Activated effector memory CD4-positive, alpha-beta T cell treated with Interleukin-2 at 50 U/mL for 16 hours (primary cell): ENCODE measurements at places on chromosomes 13 and 19.

DNA sequence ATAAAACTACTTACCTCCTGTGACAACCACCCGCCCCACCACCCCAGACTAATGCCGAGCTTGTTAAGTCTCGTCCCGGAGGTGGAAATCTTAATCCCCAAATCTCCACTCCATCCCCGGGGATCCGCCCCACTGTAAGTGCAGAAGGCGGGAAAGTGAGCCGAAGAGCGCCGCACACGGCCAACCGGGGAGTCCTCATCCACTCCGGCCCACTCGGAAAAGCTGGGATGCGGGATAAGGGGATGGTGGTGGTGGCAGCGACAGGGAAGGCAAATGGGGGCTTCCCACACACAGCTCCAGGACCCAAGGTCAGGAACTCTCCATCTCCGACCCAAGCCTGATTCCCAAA is 621 bp downstream of the FBL start:
- DNase-seq, result no peak

GRCh38 chr19:29800100-29800825 is 11.5 kb upstream of the CCNE1 start:
- DNase-seq, result no peak

DNA sequence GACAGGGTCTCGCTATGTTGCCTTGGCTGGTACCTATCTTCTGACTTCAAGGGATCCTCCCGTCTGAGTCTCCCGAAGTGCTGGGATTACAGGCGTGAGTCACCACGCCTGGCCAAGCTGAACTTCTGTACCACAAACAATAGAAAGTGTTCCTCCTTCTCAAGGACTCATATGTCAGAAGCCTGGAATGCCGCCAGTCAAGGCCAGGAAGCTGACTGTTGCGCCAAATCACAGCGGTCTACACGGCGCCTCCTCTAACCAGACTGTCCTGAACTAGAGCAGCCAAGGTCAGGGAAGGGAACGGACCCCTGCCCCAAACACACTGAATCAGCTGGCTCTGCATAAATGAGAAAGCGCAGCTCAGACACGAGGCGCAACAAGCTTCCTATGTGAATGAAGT is 14.6 kb downstream of the RAB20 start:
- DNase-seq, result no peak

DNA sequence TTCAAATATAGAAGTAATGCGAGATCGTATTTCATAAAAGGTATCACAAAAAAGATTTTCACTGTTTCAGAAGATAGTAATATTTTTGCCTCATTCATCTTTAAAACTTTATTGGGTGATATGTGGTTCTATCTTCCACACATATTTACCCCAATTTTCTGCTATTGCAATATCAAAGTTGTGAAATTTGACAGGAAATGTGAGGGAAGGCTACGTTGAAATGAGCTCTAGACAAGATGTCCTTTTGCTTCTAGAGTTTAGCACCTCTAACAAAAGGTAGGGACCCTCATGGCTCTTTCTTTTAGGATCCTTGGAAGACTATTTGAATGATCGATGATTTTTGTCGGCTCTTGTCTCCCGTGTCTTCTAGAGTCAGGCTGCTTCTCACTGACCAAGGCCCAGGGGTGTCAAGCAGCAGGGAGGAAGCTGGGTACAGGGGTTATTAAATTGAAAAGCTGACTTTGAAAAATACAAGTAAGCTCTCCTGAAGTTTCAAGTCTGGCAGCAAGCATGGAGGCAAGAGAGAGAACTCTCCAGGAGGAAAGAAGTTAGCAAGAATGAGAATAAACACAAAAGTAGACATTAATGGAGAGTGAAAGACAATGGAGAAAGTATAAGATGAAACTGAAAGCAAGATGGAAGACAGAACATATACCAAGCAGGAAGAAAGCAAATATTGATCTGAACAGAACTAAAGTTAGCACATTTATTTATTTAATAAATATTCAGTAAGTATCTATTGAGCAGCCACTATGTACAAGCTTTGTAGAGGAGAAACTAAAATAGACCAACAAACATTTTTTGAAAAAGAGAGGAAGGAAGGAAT is 73.4 kb downstream of the RUBCNL start:
- no peak for DNase-seq

- DNase-seq, result no peak
These were observed 143.5 kb upstream of the UBL3 start for GRCh38 chr13:29993716-29994488.

- no peak for DNase-seq
These were observed 2.3 kb upstream of the FBN3 start for GRCh38 chr19:8151767-8152035.
